Stimulated activated CD8-positive, alpha-beta memory T cell treated with anti-CD3 and anti-CD28 coated beads, Interleukin-7, amount 100 ng/mL, for 48 hours (primary cell): ENCODE measurements at places on chromosomes 6 and 20.
A peak's percentile ranks its signal among the peaks of the same experiment; 100 is the strongest.

DNA sequence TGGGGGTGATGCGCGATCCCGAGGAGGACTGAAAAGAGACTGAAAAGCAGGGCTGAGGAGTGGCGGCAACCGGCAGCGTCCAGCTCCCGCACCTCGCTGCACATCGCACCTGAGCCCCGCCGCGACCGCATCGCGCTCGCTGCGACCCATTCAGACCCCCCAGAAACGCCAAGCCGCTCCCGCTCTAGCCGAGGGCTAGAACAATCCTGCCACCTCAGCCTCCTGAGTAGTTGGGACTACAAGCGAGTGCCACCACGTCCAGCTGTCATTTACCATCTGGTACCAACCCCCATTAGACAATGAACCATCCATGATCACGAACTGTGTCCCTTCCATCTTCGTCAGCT, 33.2 kb downstream of the HLA-A start:
- no peak for DNase-seq

GRCh38 chr6:105810105-105810921, 275.8 kb upstream of the PRDM1 start:
- DNase-seq = peak; percentile 64

- peak; percentile 46 for DNase-seq
Measured at GRCh38 chr6:15588971-15589634, 73.7 kb downstream of the DTNBP1 start.

DNA sequence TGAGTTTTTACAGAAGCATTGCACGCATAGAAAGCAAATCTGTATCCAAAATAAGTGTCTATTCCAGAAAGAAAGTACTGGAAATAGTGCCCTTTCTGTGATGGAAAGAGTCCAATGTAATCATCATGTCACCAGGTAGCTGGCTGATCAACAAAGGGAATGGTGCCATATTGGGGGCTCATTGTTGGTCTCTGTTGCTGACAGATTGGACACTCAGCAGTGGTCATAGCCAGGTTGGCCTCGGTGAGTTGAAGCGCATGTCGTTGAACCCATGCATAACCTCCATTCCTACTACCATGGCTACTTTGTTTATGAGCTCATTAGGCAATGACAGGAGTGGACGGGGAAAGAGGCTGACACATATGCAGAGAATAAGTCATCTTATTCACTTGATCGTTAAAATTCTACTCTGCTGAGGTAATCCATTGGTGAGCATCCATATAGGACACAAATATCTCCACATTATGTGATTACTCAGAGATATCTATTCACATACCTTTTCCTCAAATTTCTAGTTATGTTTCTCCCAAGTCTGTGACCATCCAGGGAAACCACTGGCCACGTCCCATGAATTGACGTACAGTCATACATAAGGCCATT, 560.5 kb downstream of the HAO1 start:
- DNase-seq = no peak

- no peak for DNase-seq
Measured at GRCh38 chr6:115796061-115796460, 264.6 kb downstream of the FRK start.

- no peak for DNase-seq
Measured at GRCh38 chr20:23071996-23072395, 14.1 kb downstream of the CD93 start.

DNA sequence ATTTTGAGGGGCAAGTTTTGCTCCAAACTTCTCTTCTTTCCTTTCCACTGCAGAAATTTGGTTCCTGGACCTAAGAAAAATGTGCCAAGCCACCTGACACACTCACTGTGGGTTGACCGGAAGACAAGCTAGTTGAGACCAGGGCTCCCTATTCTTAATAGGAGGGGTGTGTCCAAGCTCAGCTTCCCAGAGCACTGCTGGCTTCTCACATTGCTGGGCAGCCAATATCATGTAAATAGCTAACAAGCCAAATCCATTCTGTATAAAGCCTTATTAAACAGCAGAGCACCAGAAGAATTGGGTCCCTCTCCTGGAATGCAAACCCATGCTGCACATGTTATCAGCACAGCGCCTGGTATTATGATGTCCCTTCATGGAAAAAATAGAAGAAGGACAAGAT, 17.0 kb upstream of the SAMD3 start:
- no peak for DNase-seq

- no peak for DNase-seq
Measured at GRCh38 chr6:137452333-137452894, 41.8 kb downstream of the OLIG3 start.

- DNase-seq = no peak
Measured at GRCh38 chr20:49882171-49882970, 33.0 kb downstream of the SPATA2 start.

DNA sequence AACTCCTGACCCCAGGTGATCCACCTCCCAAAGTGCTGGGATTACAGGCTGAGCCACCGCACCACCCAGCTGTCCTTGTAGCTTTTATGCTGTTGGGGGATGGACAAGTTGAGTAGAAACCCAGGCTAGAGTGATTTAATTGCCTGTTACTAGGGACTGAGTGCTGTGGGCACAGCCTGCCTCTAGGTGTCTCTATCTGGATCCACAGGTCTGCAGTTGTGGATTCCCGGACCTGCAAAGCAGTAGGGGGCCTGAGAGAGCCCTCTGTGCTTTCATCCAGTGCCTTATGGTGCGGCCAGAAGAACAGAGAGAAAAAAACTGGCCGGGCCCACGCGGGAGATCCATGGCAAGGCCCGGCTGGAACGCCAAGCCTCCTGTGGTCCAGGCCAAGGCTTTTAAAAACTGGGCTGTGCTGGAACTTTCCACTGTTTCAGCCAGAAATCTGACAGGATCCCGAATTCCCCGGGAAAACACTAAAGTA, 5.2 kb downstream of the SIRPA start:
- DNase-seq = no peak

DNA sequence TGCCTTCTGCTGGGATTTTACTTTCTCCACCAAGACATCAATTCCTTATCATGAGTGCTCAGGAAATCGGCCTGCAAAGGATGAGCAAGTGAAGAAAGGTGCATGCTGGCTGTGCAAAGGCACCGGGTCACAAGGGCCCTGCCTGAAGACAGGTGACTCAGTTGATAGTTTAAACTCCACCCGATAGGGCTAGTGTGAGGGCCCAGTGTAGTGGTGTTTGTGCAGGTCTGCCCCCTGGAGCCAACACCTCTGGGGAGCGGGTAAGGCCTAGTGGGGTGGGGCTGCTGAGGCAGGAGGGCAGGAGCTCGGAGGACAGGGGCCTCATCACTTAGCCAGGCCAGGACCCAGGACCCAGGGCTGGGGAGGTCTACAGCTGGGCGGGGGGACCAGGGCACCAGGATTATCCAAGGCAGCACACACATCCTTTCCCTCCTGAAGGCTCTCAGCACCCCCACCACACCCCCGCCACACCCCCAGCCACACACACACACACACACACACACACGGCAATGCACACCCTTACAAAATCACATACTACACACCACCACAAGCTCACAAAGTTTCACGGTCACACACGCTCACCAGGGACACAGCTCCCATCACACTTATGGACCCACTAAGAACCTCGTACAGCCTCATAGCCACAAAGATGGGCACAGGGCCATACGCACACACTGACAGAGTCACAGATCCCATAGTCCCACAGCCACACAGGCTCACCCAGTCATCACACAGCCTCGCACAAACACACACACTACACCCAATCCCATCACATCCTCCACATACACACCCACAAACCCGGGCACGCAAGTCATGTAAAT, 75.4 kb downstream of the GRM4 start:
- DNase-seq = no peak

- no peak for DNase-seq
Measured at GRCh38 chr6:11542863-11543262, 5.3 kb downstream of the TMEM170B start.

- no peak for DNase-seq
Measured at GRCh38 chr6:38933426-38933825, 115.2 kb upstream of the GLP1R start.

DNA sequence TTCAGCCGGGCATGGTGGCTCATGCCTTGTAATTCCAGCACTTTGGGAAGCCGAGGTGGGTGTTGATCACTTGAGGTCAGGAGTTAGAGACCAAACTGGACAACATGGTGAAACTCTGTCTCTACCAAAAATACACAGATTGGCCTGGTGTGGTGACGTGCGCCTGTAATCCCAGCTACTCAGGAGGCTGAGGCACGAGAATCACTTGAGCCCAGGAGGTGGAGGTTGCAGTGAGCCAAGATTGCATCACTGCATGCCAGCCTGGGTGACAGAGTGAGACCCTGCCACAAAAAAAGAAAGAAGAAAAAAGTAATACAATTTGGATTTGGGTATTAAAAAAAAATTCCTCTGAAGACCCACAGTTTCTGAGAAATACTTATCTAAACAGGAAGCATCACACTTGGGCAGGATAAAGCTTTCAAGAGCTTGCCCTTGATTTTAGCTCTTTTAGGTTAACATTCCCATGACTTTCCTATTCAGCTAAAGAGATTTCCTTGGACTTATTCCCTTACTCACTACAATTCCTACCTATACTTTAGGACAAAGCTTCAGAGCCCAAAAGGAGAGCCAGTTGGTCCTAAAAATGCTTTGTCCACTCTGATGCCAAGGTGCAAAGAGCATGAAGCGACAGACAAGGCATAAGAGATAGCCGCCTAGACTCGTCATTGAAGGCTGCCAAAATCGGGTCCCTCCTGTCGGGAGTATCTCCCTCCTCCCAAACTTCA, 1.9 kb downstream of the ELOVL2 start:
- DNase-seq = no peak

- DNase-seq = no peak
Measured at GRCh38 chr6:134714113-134714512, 235.8 kb downstream of the ALDH8A1 start.

GRCh38 chr6:39003072-39003471, 45.5 kb upstream of the GLP1R start:
- no peak for DNase-seq

GRCh38 chr6:152909241-152909640, 73.6 kb downstream of the FBXO5 start:
- DNase-seq = no peak

GRCh38 chr6:6998194-6998569, 109.6 kb upstream of the RREB1 start:
- no peak for DNase-seq

DNA sequence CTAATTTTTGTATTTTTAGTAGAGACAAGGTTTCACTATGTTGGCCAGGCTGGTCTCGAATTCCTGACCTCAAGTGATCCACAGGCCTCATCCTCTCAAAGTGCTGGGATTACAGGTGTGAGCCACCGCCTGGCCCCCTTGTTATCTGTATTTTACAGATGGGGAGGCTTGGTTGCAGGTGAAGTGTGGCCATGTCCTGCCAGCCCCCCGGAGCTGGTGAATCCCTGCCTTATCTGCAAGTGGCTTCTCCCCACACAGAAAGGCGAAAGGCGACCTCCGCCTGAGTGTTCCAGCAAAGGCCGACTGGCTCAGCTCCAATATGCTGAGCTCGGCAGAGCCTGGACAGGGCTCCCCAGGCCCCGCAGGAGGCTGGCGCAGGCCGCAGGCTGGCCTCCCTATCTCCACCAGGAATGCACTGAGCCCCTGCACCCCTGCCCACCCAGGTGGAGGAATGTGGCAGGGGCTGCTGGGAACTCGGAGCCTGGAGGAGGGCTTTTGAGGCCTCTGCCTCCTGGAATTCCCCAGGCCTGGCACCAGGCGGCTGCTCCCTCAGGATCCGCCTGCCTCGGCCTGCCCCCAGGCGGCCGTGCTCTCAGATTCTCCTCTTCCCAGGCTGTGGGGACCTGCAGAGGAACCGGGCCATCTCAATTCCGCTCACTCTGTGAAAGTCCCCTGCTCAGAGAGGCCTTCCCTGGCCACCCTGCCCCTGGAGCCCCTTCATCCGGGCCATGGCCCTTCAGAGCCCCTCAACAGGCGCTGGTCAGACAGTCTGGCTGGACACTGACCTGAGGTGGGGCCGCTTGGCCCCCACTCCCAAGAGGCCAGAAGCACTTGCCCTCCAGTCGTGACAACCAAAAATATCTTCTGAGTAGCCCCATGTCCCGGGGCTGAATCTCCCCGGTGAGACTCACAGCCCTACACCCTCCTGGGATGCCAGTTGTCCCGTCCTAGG, 9.3 kb upstream of the LAMA5 start:
- no peak for DNase-seq

GRCh38 chr6:126147291-126147815, 161.0 kb downstream of the TRMT11 start:
- no peak for DNase-seq

GRCh38 chr6:19269341-19269898, 567.8 kb upstream of the ID4 start:
- no peak for DNase-seq

GRCh38 chr20:35833241-35833640, 61.4 kb downstream of the PHF20 start:
- no peak for DNase-seq

DNA sequence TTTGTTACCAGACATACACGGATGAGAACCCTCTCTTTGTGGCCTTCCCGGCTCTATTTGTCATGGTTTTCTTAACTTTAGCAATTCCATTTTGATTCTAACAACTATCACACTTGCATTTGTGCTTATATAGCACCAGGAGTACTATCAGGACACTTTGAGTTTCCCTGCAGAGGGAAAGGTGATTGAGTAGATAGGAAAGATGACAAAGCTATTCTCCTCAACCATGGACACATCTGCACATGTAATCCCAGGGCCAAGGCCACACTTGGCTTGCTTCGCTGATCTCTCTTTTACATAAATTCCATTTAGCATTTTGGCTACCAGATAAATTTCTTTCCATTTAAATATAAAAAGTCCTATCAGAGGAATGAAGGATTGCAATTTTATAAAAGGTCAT, 23.3 kb upstream of the CFAP206 start:
- no peak for DNase-seq

- DNase-seq = no peak
Measured at GRCh38 chr20:63289311-63290135, 3.5 kb upstream of the COL20A1 start.

DNA sequence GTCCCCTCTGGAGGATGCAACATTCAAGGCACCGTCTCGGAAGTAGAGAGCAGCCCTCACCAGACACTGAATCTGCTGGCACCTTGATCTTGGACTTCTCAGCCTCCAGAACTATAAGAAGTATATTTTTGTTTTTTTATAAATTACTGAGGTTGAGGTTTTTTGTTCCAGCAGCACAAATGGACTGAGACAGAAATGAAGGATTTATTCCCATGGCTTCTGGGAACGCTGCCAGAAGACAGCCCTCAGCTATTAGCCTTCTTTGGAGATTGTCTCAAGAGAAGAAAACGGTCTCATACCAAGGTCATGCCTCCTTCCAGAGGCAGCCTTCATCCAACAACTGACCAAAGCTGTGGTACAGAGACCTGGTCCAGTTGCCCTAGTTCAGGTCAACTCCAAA, 85.4 kb downstream of the CHMP4B start:
- no peak for DNase-seq

GRCh38 chr6:11773013-11773412, 5.6 kb downstream of the ADTRP start:
- DNase-seq = no peak
